Peyer's patch (tissue), 4 donors: ENCODE measurements at places on chromosomes 13 and 19. TPM values are rescaled to one million over a fixed set of nuclear protein-coding genes. Genes with fewer than 3 reads are reported as not detected.

DNA sequence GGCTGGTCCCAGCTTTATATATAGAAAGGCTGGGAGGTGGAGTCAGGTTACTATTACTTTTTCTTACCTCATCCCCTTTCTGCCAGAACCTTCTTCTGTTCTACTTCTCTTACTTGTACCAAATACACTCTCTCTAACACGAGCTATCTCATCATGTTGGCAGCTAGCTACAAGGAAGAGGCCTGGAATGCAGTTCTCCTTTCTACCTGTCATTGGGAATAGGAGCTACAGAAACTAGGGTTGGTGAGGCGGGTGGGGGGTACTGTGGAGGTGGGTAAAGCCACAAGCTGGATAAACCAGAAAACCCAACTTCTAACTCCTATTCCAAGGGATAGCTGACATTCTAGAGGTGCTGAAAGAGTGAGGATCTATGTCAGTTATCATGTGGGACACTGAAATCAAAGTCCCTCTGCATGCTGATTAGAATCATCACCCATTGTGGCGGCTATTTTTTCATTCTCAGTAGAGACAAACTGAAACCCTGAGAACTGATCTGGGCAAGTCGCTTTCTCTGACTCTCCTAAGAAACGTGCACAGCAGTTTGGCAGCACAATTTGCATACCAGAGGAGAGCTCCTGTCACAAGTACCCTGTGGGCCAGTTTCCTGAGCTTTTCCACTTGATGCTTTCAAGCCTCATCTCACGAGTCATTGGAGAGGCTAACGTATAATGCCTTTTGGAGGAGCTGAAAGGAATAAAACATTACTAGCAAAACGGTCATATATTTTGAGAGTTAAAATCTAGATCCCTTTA, 358.1 kb downstream of the ENOX1 start:
- no peaks in the 10 kb centered on the region for H3K27me3 ChIP-seq
- H3K4me3 ChIP-seq, result no peak overlapping the region

Gene PSG1
- not detected for total RNA-seq

Gene DCT
- total RNA-seq, result not detected

GRCh38 chr19:8571006-8571411, 6.2 kb downstream of the MYO1F start:
- H3K4me1 ChIP-seq, result peaks cover 14% of the 10 kb centered on the region
- H3K27ac ChIP-seq, result peak overlapping the region; percentile 58
- H3K4me3 ChIP-seq, result no peak overlapping the region
- no peaks in the 10 kb centered on the region for H3K36me3 ChIP-seq

DNA sequence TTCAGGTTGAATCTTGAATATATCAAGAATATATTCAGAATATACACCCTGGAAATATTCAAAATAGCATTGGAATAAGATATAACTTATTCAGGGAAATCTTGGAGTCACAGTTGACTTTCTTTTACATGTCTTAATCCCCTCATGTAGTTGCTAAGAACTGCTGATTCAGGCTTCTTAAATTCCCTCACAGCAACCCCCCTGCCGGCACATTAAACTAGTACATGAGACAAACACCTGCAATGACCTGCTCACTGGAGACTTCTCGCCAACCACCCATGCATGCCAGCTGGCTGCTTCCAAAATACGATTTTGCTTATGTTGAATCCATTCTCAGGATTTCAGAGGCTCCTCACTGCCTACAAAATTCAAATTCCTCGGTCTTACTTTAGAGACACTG, 997.1 kb downstream of the EFNB2 start:
- H3K27me3 ChIP-seq, result no peaks in the 10 kb centered on the region
- no peak for DNase-seq
- H3K27ac ChIP-seq, result no peak overlapping the region
- no peak overlapping the region for H3K4me3 ChIP-seq
- no peaks in the 10 kb centered on the region for H3K4me1 ChIP-seq

Gene TRPC4
- total RNA-seq, result not detected

Gene IZUMO1
- total RNA-seq, result not detected

GRCh38 chr13:64234255-64234654, 2818.6 kb upstream of the PCDH20 start:
- H3K27me3 ChIP-seq, result no peaks in the 10 kb centered on the region
- no peaks in the 10 kb centered on the region for H3K4me1 ChIP-seq
- no peak overlapping the region for H3K27ac ChIP-seq
- no peak for DNase-seq

GRCh38 chr13:54004026-54004699, 975.5 kb downstream of the OLFM4 start:
- no peak for DNase-seq
- no peaks in the 10 kb centered on the region for H3K4me1 ChIP-seq
- H3K27me3 ChIP-seq, result no peaks in the 10 kb centered on the region
- no peak overlapping the region for H3K27ac ChIP-seq
- H3K4me3 ChIP-seq, result no peak overlapping the region

Gene OR10H1
- total RNA-seq, result not detected

Gene PRSS57
- total RNA-seq, result not detected

GRCh38 chr19:1223018-1223855, 14.6 kb downstream of the CBARP start:
- peak; percentile 67 for DNase-seq
- H3K36me3 ChIP-seq, result no peaks in the 10 kb centered on the region
- no peak overlapping the region for H3K27ac ChIP-seq
- H3K4me3 ChIP-seq, result no peak overlapping the region
- H3K4me1 ChIP-seq, result no peaks in the 10 kb centered on the region

DNA sequence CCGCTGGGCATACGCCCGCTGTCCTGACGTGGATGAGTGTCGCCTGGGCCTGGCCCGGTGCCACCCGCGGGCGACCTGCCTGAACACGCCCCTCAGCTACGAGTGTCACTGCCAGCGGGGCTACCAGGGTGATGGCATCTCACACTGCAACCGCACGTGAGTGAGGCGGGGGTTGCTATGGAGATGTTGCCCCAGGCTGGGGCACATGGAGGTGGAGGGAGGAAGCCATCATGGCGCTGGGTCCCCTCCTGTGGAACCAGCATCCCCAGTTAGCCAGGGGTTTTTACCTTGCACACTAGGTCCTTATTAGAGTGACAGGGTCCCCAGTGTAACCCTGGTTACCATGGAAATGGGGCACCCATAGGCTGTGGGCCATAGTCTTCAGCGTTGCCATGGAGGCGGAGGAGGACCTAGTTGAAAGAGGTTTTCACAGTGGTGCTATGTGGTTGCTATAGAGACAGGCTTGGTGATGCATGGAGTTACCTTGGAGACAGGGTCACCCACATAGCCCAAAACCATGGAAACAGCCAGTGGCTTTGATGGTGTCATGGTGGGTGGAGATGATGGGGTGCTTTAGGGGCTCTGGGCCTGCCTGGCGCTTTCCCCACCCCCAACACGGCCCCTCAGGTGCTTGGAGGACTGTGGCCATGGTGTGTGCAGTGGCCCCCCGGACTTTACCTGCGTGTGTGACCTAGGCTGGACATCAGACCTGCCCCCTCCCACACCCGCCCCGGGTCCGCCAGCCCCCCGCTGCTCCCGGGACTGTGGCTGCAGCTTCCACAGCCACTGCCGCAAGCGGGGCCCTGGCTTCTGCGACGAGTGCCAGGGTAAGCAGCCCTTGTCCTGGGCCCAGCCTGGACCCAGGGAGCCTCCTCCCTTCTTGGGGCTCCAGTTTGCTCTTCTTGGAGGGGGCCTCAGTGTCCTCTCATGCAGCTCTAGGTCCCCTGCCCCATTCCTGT, 27.1 kb downstream of the MEGF8 start:
- no peak for DNase-seq
- H3K4me3 ChIP-seq, result no peak overlapping the region
- no peak overlapping the region for H3K27ac ChIP-seq
- no peaks in the 10 kb centered on the region for H3K27me3 ChIP-seq

Gene FGF9
- not detected for total RNA-seq

Gene USF2
- 201 TPM for total RNA-seq
